ENCODE measurements at places on chromosomes 13 and 19.

GRCh38 chr13:111485491-111486250 lies 165.2 kb downstream of the TEX29 start:
- DNase-seq: no peak

DNA sequence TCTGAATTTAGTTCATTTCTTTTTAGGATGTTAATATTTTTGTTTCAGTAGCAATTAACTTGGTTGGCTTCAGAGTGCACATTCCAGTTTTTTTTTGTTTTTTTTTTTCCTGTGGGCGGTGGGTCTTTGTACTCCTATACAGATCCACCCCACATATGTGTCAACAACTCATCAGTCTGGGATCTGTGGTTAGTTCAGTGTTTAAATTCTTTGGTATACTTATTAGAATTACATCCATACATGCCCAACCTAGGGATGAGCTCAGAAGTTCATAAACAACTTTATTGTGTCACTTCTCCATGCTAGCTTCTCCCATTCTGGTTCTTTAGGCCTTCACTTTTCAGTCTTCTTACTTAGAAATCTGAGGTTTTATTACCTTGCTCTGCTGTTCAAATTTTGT lies 50.9 kb downstream of the PCCA start:
- DNase-seq: no peak

DNA sequence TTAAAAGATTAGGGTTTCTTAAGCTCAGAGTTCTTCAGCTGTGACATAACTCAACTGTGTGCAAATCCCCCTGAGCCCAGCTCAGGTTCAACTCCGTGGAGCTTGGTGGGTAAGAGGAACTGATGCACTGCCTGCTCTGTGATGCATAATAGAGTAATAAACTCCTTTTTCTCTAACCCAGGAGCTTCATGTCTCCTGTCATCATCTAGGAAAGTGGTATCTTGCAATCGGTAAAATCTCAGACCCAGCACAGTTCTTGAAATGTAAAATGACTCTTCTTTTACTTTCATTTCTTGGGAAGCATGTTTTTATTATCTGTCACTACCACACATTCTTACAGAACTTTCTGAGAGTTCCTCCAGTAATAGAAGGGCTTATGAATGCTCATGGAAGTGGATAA lies 123.8 kb upstream of the PCDH9 start:
- no peak for DNase-seq

GRCh38 chr19:18523841-18524240 lies 2.0 kb upstream of the ELL start:
- no peak for DNase-seq
